OCI-LY7 (cell line): ENCODE measurements at places on chromosomes 5 and 9.

DNA sequence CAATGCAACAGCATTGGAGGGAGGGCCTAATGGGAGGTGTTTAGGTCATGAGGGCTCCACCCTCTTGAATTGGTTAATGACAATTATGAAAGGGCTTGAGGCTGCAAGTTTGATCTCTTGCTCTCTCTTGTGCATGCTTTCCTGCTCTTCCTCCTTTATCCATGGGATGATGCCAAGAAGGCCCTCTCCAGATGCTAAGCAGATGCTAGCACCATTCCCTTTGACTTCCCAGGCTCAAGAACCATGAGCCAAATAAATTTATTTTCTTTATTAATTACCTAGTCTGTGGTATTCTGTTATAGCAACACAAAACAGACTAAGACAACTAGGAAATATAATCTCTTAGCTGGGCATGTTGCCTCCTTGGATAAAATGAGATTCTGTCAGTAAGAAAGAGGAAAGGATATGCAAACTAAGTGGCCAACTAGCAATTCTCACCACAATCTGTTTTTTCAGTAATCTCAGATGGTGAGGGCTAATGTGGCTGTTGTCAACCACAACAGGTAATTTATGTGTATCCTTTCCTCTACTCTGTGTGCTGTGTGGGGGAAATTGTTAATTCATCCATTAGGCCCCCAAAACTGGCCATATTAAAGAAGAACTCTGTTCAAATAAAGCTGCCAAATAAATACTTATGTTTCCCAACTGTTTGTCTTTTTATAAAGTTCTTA, 269.1 kb upstream of the CD180 start:
- no peak for DNase-seq

DNA sequence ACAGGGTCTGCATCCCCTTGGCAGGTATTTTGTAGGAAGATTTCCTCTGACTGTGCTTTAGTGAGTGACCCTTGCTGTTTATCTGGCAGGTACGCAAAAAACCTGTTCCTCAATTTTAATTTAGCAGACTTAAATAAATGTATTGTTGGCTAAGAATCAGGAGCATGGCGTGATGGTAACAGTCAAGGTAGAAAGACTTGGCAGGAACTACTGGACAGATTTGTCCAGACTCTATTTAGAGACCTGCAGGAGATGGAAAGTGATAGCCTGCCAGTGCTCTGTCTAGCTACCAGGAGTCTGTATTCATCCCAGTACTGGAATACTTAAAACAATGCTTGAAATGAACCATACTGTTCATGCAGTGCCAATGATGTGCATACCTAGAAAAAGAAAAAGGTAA, 78.8 kb upstream of the MAST4 start:
- DNase-seq: no peak

GRCh38 chr5:138515556-138516245, 27.3 kb downstream of the ETF1 start:
- DNase-seq: no peak

GRCh38 chr5:159616952-159617351, 286.7 kb upstream of the IL12B start:
- DNase-seq: no peak

DNA sequence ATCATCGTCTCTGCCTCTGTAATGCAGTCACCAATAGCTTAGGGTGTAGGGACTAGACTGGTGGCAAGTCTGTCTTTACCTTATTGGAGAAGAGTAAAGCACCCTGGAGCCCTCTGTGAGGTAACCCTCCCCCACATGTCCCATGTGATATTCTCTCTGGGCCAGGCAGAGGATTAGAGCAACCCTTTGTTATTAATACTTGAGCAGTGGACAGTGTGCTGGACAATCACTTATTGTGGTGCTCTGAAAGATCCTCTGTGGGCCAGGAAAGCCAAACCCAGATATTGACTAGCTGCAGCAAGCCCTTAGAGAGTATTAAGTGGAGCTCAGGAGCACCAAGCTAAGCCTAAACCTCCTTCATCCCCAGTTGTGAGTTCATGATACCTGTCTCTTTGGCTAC, 139.7 kb upstream of the RUSC2 start:
- DNase-seq: no peak

- no peak for DNase-seq
Observed at GRCh38 chr5:89353837-89354551, 471.0 kb upstream of the MEF2C start.

GRCh38 chr9:129490583-129491486, 130.1 kb downstream of the C9orf50 start:
- no peak for DNase-seq

- DNase-seq: no peak
Observed at GRCh38 chr9:112006361-112007020, 109.9 kb downstream of the UGCG start.

- no peak for DNase-seq
Observed at GRCh38 chr9:656926-657568, 184.4 kb upstream of the DMRT1 start.

- peak; percentile 5 for DNase-seq
Observed at GRCh38 chr5:160649304-160649703, 202.7 kb downstream of the ATP10B start.

GRCh38 chr5:127518319-127518621, 830 bp downstream of the PRRC1 start:
- DNase-seq: peak; percentile 73
